ENCODE measurements at places on chromosomes 6 and 20. TPM values are rescaled to one million over a fixed set of nuclear protein-coding genes. Genes with fewer than 3 reads are reported as not detected.

FAM83D gene
- total RNA-seq = 18.4 TPM

TMC2 gene
- total RNA-seq = not detected

- DNase-seq = no peak
Measured at GRCh38 chr6:1821513-1822183, 211.9 kb downstream of the FOXC1 start.

ZNF334 gene
- 5.8 TPM for total RNA-seq

GRCh38 chr20:37480919-37481318, 40.1 kb upstream of the NNAT start:
- DNase-seq = no peak

DNA sequence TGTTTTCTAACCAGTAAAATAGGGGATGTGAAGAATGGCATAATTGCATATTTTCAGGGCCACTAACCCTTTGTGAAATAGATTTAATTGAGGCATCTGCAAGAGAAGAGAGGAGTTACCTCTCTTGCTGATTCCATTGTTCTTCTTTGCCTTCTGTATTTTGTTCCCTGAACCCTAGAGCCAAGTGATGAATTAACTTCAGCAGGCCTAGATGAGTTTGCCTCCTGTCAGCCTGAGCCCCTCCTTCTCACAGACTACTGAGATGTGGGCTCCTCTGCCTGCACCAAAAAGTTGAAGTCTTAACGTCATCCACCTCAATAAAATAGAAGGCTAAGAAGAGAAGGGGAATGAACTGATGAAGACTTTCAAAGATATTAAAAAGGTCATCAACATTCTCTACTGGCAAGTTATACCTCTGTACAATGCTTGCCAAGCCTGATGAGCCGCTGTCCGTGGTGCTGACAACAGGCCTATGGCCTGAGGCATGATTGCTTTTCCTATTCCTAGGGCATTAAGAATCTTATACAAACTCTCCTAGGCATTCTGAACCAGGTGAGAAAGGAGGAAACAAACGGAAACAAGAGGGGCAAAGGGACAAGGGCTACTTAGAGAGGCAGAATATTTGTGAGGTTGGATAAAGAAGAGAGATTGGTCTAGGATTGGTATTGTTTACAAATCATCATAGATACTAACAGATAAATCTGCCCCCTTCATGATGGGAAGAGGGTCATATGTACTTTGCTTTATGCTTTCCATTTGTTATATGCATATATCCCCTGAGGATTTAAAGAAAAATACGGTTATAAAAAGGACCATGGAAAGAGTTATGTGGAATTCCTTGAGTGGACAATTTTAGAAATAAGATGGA, 46.8 kb downstream of the CD24 start:
- no peak for DNase-seq

DNA sequence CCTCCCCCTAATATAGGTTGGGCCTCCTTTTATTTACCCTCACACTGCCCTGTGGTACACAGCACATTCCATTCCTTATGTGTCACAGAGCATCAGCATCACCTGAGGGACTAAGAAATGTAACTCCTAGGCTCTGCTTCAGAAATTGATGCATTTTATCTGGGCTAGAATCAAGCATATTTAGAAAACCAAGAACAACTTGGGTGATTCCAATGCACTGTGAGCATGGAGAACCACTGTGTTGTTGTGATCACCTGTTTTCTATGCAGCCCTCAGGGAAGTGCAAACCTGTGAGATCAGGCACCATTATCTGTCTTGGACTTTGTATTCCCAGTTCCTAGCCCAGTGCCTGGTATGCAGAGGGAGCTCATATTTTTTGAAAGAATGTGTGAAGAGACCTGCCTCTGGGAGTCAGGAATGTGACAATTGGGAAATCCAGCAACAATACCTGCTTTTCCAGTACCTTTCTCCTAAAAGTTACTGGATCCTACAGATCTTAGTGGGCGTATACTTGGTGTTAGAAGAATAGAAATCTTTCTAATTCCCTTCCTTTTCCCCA, 7.0 kb downstream of the KAT14 start:
- no peak for DNase-seq
